Kidney (tissue), 22 donors: ENCODE measurements at places on chromosomes 6 and 20. TPM values are rescaled to one million over a fixed set of nuclear protein-coding genes. Genes with fewer than 3 reads are reported as not detected.

GRCh38 chr6:90078513-90079289 lies 184.4 kb downstream of the GJA10 start:
- DNase-seq = no peak

GRCh38 chr6:157893238-157893637 lies 70.2 kb downstream of the SNX9 start:
- DNase-seq = no peak

GRCh38 chr20:48148916-48149672 lies 363.8 kb upstream of the SULF2 start:
- DNase-seq = no peak

APOBEC2 gene
- not detected for total RNA-seq

TMC2 gene
- not detected for total RNA-seq

EYS gene
- not detected for total RNA-seq

LINC00237 gene
- total RNA-seq = not detected

PACSIN1 gene
- total RNA-seq = 1.7 TPM

RAB44 gene
- total RNA-seq = 1.5 TPM

SULF2 gene
- total RNA-seq = 257 TPM
